Bone marrow (tissue), 2 donors: ENCODE measurements at places on chromosomes 12 and 14.

GRCh38 chr12:6532051-6532926, 2.0 kb upstream of the GAPDH start:
- DNase-seq = peak; percentile 91

- DNase-seq = no peak
Observed at GRCh38 chr12:122206111-122206881, 2.8 kb downstream of the B3GNT4 start.

- DNase-seq = no peak
Observed at GRCh38 chr14:81350344-81351130, 49.6 kb downstream of the STON2 start.

- no peak for DNase-seq
Observed at GRCh38 chr12:2654311-2654710, 140.5 kb upstream of the FKBP4 start.

DNA sequence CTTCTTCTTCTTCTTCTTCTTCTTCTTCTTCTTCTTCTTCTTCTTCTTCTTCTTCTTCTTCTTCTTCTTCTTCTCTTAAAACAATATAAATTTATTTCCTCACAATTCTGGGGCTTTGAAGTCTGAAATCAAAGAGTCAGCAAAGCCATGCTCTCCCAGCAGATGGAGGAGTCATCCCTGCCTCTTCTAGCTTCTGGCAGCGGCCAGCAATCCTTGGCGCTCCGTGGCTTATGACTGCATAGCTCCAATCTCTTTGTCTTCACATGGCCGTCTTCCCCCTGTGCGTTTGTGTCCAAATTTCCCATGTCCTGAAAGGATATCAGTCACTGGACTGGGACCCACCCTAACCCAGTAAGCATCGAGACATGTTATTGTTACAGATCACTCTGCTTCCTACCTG, 22.9 kb downstream of the KCNA1 start:
- DNase-seq = no peak

DNA sequence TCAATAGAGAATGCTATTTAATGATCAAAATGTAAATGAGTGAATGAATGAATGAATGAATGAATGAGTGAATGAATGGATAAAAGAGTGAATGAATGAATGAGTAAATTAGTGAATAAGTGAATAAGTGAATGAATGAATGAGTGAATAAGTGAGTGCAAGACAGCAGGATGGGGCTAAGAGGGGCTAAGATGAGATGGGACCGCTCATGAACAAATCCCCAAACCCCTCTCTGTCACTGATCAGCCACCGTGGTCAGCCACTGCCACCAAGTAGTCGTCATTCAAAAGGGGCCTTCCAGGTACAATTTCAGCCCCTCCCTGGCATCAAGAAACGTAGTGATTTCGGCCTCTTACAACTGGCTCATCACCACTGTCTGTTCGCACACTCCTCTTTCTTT, 79.2 kb downstream of the BCL11B start:
- no peak for DNase-seq

- no peak for DNase-seq
Observed at GRCh38 chr14:67493092-67493717, 4.7 kb upstream of the TMEM229B start.

DNA sequence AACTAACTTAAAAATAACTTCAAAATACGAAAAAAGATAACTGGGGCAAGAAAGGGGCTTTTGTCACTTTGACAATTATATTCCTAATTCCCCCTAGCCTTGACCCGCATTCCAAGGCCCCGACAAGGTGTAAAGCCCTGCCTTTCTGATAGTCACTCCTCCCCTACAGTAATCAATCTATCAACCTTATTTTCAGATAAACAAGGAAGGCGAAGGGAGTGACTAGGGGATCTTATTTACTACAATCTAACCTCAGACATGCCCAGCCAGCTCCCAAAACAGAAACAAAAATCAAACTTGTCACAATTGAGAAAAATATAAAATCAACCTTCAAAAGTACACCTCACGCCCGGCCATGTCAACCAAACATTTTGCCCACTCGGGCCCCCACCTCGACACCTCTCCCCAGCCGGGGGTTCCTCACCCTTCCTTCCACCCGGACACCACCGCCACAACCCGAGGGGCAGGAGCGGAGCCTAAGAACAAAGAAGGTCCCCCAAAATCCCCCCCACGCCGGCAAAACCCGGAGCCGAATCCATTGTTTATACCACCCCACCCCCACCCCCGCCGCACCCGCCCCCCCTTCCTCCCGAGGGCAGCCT, 562 bp downstream of the ZFYVE1 start:
- no peak for DNase-seq

DNA sequence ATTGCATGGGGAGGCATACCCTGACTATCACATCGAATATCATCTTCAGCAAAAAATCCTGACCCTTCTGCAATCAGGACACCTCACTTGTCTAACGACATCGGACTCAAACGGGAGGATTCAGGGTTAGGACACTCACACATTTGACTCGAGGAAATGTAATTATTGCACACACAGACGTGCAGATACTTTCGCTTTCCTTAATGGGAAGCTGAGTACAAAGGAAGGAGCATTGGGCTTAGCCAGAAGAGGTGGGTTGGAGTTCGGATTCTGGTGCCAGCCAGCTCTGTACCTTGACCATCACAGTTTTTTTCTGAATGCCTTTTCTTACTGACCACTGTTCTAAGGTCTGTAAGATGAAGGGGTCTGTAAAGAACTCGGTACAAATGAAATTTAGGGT, 260.4 kb downstream of the GALC start:
- no peak for DNase-seq

GRCh38 chr12:73599268-73599667, 938.4 kb upstream of the ATXN7L3B start:
- no peak for DNase-seq

- DNase-seq = no peak
Observed at GRCh38 chr14:91669867-91670266, 62.0 kb downstream of the CATSPERB start.

- DNase-seq = no peak
Observed at GRCh38 chr14:74596741-74597450, 15.1 kb downstream of the LTBP2 start.

DNA sequence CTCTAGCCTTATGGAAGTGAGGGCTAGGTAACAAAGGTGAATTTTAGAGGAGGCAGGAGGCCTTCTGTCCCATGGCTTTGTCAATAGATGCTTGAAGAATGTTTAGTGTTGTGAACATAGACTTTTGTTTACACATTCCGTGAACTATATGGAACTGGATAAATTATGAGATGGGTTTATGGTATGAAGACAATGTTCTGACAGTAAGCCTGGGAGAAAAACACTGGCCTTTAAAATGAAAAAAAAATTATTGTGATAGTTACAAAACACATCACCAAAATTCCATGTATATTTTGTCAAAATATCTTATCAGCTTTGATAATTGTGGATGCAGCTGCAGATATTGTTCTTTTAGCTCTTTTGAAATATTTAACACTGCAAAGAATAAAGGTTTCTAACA, 251.5 kb upstream of the DCN start:
- no peak for DNase-seq

DNA sequence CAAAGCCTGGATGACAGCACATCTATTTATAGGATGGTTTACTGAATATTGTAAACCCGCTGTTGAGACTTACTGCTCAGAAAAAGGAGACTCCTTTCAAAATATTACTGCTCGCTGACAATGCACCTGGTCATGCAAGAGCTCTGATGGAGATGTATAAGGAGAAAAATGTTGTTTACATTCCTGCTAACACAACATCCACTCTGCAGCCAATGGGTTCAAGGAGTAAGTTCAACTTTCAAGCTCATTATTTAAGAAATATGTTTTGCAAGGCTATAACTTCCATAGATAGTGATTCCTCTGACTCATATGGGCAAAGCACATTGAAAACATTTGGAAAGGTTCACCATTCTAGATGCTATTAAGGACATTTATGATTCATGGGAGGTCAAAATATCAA, 201.7 kb downstream of the SNAPC1 start:
- DNase-seq = no peak

- DNase-seq = no peak
Observed at GRCh38 chr14:21860172-21860571, 186.6 kb upstream of the OR4E1 start.

DNA sequence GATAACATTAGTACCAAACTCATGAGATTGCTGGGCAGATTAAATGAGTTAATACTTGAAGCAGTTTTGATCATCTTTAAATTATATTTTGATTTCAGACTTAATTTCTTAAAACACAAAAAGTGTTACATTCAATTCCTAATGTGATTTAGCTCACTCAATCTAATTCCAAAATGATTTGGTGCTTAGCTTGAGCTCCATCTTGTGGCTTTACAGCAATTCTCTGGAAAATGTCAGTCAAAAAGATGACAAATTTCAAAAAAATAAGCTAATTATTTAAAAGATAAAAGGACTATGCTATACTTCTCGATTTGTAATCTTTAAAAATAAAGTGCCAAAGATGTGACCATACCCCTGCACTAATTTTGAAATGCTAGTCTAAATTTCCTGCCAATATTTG, 10.1 kb downstream of the LLPH start:
- DNase-seq = no peak

DNA sequence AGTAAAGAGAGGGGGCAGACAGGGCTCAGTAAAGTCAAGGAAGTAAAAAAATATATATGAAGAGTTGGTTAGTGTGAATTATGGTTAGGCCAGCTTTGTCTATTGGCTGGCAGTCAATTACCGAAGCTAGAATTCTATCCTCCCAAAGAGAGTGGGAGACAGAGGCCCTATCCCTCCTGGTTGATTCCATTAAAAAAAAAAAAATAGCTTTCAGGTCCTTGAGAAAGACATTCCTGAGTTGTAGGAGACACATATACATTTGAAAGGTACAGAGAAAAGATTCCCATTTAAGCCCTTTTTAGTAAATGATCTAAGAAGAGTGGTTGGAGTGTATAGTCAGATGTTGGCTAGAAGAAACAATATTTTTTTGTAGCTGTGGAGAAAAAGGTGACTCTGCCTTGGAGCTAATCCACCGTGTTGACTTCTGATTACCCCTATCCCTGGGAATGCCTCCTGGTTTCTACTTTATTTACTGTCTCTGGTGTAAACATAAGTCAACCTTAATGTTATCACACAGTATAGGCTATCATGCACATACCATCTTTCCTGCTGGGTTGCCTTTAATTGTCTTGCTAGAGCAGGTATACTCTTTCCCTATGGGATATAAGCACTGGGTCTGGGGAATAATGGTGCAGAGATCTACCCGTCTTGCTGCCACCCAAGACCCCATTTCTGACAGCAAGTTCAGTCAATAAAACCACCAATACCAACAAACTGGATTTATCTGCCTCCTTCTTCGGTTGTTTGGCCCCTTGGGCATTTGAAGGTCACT, 859.9 kb upstream of the ATXN7L3B start:
- DNase-seq = no peak

DNA sequence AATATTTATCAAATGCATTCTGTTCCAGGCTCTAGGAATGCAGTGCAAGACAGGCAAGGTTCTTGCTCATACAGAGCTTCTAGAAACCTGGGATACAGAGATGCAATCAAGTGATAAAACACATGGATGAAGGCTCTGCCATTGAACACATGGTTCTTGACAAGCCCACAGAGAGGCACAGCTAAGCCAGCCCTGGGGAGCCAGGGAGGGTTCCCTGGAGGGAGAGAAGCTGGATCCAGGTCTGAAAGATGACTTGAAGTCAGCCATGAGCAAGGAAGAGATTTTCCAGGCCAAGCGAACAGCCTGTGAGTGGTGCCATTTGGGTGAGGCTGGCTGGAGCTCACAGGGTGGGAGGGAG, 66.2 kb downstream of the IRF2BPL start:
- DNase-seq = no peak

DNA sequence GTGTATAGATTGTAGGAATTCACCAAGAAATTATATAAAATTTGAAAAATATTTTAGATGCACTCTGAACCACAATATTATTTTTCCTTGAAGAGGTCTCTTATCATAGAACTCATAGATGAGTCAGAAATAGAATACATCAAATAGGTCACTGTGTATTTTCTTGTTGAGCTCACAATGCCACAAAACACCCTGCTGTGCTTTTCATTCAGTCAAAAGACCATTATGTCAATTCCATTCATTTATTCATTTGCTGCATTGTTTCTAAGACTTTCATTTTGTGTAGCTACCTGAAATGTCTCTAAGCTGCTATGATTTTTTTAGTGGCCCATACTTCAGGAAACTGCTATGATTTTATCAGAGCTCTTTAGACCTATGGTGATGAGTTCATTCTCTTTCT, 231.9 kb upstream of the AVPR1A start:
- DNase-seq = no peak

DNA sequence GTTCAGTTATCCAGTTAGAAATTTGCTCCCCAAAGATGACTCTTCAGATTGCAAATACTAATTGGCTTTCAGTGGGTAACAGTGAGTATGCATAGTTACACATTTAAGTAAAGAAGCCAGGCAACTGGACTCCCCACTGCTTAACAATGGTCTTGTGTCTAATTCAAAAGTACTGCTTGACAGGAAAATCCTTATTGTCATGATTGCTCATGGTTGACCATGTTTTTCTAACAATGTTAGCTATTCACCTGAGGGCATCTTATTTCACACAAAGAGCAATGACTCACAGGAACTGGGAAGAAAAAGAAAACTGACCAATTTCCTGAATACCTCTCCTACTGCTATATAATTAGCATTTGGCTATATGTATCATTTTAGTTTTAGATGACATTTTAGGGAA, 33.7 kb upstream of the ALG10B start:
- DNase-seq = no peak

GRCh38 chr12:115377779-115378178, 693.8 kb upstream of the TBX3 start:
- DNase-seq = no peak

DNA sequence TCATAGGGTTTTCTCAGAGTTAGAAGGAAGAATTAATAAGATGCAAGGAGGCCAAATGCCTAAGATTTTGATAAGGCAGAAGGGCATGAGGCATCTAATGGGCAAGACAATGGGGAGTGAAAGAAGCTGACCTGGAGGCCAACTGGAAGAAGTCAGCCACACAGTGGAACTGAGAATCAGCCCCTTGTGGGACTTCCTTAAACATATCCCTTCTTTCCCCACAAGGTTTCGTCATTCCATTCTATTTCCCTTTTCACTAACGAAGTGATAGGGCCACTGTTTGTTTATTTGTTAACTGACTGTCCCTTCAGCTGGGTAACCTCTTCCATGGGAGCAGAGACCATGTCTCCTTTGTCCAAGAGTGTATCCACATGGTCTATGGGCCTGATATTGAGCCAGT, 86.2 kb downstream of the HELB start:
- DNase-seq = no peak
